ENCODE measurements at places on chromosomes 7 and 10.

GRCh38 chr7:105853931-105854419 is 22.4 kb downstream of the ATXN7L1 start:
- DNase-seq: peak; percentile 90

DNA sequence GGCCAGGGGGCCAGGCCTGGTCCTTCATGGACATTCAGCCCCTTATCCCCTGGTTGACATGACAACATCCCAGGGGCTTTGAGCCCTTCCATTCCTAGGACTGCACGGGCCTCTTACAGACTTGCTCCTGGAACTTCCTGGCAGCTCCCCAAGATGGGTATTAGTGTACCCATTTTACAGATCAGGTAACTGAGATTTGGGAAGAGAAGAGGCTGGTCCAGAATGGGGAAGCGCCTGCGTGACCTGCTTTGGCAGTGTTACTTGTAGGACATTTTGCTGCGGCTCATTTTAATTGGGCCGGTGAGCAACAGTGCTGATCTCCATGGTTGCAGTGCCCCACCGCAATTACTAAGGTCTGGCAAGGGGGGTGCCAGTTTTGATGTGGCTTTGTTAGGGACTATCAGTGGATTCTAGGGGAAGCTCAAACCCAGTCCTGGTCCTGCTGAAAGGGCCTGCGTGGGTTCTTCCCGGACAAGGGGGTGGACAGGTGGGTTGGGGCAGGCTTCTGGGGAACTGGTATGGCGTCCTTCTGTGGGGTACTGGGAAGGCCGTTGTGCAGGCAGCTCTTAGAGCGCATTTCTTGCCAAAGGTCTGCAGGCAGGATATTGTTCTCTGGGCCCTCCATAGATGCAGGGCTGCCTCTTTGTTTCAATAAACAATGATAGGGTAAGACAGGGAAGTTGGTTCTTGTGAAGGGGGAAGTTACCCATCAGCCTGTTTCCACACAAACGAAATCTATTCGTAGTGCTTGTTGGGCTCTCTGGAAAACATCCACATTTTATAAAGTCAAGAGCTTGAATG is 137.6 kb downstream of the RGS10 start:
- DNase-seq: no peak

DNA sequence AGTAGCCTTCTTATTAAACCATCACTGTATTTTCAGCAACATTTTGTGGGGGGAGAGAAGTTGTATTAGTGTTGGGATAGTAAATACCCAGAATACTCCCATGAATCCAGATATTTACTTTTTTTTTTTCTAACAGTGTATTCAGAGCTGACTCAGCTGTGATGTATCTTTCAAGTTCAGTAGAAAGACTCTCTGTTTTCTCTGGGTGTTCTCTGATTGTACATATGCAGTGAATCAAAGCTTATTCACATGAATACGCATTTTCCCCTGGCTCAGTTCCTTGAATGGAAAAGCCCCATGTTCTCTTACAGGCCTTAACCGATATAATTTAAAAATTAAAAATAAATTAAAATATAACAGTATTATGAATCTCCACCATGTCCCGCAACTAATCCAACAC is 1.3 kb downstream of the TFPI2 start:
- DNase-seq: no peak

GRCh38 chr7:118053353-118053752 is 130.6 kb upstream of the LSM8 start:
- DNase-seq: no peak

GRCh38 chr10:110174816-110175215 is 32.6 kb upstream of the MXI1 start:
- DNase-seq: no peak

DNA sequence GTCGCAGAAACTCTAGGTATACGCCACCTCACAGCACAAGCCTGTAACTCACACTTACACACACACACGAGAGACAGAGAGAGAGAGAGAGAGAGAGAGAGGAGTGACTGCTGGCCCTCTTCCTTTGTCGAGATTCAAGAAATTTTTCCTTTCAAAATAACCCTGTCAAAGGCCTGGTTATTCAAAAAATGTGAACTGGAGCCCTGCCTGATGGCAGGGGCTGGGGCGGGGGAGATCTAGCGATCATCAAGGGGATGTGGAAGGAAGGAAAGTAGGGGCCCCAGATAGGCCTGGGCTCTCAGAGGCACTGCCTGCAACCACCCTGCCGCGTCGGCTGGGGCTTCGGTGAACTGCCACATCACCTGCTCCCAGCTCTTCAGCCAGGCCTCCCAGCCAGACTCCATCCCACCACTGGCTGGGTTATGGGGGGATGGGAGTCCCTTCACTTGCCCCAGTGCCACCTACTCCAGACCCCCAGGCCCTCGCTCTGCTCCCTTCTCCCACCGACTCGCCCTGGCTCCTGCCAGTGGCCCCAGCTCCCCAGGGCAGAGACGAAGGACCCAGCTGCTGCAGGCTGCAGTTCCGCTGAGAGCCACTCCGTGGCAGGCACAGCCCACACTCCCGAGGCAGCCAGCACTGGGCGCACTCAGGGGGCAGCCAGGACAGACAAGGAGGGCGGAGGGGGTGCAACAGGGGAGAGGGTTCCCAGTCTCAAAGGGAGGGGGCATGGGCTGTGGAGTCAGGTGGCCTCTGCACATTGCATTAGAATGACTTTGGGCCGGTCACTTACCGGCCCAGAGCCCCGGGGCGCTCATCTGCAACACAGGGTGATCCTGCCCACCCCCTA is 15.3 kb downstream of the KCNH2 start:
- DNase-seq: peak; percentile 26

Measured in NCI-H524 (cell line).